Left lung (tissue), 14 donors: ENCODE measurements at places on chromosomes 7 and 10. TPM values are rescaled to one million over a fixed set of nuclear protein-coding genes. Genes with fewer than 3 reads are reported as not detected.
A peak's percentile ranks its signal among the peaks of the same experiment; 100 is the strongest.

- no peak for DNase-seq
Measured at GRCh38 chr7:34991938-34992840, 45.1 kb downstream of the DPY19L1 start.

DNA sequence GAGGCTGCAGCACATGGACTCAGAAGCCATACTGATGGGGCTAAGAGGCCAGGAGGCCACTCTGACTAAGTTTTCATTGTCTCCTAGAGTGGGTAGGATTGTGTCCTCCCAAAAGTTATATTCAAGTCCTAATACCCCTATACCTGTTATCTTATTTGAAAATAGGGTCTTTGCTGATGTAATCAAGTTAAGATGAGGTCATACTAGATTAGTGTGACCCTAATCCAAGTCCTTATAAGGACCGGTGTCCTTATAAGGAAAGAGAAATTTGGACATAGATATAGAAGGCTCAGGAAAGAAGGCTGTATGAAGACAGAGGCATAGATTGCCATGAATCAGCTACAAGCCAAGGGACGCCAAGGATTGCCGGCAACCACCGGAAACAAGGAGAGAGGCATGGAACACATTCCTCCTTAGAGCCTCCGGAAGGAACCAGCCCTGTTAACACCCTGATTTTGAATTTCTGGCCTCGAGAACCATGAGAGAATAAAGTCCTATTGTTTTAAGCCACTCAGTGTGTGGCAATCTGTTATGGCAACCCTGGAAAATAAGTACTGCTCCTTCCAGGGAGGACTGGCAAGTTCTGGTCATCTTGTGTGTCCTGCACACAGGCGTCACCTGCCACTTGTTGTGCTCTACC, 157.0 kb downstream of the EMX2 start:
- DNase-seq, result no peak

The STEAP1 gene
- polyA plus RNA-seq, result 2.3 TPM

GRCh38 chr10:3783316-3783681, 1.7 kb downstream of the KLF6 start:
- DNase-seq, result peak; percentile 86

GRCh38 chr7:17745610-17746009, 194.7 kb downstream of the SNX13 start:
- no peak for DNase-seq

GRCh38 chr7:22325671-22326070, 31.3 kb downstream of the RAPGEF5 start:
- DNase-seq, result no peak

DNA sequence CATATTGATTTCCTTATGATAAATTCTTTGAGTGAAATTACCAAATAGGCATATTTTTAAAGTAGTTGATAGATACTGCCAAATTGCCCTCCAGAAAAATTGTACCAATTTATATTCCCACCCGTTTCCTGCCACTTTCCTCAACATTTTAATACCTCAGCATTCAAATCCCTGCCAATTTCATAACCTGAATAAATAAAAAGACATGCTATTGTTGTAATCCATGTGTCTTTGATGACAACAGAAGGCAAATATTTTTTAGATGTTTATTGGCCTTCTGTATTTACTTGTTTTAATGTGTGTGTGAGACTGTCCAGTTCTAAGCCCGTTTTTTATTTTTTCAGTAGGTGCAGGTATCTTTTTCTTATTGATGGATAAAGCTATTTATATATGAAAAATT, 71.7 kb downstream of the TEX36 start:
- DNase-seq, result no peak

DNA sequence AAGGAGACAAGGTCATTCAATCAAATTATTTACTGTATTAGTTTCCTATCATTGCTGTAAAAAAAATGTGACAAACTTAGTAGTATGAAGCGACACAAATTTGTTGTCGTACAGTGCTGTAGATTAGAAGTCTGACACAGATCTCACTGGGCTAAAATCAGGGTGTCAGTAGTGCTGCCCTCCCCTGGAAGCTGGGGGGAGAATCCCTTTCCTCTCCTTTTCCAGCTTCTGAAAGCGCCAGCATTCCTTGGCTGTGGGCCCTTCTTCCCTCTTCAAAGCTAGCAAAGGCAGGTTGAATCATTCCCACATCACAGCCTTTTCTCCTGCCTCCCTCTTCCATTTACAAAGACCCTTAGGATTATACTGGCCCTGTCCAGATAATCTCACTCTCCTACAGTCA, 28.0 kb downstream of the VPS41 start:
- no peak for DNase-seq

DNA sequence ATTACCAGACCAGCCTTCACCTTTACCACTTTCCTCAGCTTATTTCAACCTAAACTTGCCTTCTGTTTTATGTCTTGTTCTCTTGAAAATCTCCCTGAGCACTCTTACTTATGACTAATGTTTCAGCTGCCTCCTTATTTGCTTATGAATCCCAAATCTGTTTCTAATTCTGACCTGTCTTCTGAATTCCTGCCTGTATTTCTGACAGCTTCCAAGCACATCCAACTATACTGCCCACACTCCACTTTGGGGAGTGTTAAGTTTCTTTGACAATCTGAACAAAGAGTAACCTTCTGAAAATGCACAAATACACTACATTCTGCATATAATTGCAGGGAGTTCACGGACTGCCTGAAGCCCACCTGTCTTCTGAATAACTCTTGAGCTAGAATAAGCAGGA, 48.7 kb downstream of the ARMC3 start:
- DNase-seq, result no peak

GRCh38 chr7:153939177-153939576, 113.0 kb upstream of the DPP6 start:
- no peak for DNase-seq

- DNase-seq, result no peak
Measured at GRCh38 chr10:129659508-129660268, 192.6 kb downstream of the MGMT start.

The AP4M1 gene
- 40.2 TPM for polyA plus RNA-seq

GRCh38 chr10:51073453-51074237, 642 bp upstream of the PRKG1 start:
- peak; percentile 37 for DNase-seq

- no peak for DNase-seq
Measured at GRCh38 chr10:88138319-88138848, 275.0 kb downstream of the PTEN start.

The CALHM1 gene
- polyA plus RNA-seq, result 0.13 TPM

The ASB10 gene
- not detected for polyA plus RNA-seq

The HBP1 gene
- 113 TPM for polyA plus RNA-seq

DNA sequence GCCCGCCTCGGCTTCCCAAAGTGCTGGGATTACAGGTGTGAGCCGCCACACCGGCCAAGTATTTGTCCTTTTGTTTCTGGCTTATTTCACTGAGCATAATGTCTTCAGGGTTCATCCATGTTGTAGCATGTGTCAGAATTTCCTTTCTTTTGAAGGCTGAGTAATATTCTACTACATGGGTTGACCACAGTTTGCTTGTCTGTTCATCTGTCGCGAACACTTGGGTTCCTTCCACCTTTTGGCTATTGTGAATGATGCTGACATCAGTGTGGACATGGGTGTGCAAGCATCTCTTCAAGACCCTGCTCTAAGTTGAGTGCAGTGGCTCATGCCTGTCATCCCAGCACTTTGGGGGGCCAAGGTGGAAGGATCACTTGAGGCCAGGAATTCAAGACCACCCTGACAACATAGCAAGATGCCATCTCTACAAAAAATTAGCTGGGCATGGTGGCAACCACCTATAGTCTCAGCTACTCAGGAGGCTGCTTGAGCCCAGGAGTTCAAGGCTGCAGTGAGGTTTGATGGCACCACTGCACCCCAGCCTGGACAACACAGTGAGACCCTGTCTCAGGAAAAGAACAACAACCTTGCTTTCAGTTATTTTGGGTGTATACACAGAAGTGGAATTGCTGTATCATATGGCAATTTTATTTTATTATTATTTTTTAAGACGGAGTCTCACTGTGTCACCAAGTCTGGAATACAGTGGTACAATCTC, 17.0 kb downstream of the CHST12 start:
- peak; percentile 5 for DNase-seq

- no peak for DNase-seq
Measured at GRCh38 chr7:99731638-99732374, 3.2 kb downstream of the CYP3A7 start.

DNA sequence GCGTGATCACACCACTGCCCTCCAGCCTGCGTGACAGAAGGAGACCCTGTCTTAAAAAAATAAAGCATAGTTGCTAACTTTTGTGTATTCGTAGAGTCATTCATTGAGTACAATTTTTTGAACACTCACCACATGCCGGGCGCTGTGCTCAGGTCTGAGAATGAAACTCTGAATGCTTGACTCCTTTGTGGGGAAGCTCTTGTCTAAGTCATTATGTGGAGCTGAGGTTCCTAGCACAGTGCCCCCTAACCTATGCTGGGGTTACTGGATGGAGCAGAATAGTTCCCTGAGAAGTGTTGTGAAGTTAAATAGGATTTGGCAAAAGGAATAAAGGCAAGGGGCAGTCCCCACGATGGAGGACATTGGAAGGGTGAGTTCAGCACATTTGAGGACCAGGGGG, 123.3 kb downstream of the CELF2 start:
- DNase-seq, result no peak

DNA sequence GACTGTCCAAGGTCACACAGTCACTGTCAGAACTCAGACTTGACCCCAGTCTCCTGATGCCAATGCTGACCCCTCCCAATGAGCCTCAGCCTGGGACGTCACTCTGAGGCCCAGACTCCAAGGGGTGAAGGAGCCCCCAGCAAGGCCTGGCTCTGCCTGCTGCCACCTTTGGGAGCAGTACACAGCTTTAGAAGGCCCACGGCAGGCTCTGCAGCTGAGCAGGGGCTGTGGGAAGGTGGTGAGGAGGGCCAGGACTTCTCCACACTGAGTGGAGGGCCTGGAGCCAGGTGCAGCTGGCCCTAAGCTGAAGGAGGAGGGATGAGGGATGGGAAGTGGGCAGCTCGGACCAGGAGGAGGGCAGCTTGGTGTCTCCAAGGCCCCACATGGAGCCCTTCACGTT, 23.9 kb upstream of the ZMIZ1 start:
- DNase-seq, result no peak

GRCh38 chr7:71112436-71112835, 19.5 kb upstream of the GALNT17 start:
- DNase-seq, result no peak
